Fibroblast of skin of left quadriceps (primary cell): ENCODE measurements at places on chromosomes 5 and 9.
A peak's percentile ranks its signal among the peaks of the same experiment; 100 is the strongest.

DNA sequence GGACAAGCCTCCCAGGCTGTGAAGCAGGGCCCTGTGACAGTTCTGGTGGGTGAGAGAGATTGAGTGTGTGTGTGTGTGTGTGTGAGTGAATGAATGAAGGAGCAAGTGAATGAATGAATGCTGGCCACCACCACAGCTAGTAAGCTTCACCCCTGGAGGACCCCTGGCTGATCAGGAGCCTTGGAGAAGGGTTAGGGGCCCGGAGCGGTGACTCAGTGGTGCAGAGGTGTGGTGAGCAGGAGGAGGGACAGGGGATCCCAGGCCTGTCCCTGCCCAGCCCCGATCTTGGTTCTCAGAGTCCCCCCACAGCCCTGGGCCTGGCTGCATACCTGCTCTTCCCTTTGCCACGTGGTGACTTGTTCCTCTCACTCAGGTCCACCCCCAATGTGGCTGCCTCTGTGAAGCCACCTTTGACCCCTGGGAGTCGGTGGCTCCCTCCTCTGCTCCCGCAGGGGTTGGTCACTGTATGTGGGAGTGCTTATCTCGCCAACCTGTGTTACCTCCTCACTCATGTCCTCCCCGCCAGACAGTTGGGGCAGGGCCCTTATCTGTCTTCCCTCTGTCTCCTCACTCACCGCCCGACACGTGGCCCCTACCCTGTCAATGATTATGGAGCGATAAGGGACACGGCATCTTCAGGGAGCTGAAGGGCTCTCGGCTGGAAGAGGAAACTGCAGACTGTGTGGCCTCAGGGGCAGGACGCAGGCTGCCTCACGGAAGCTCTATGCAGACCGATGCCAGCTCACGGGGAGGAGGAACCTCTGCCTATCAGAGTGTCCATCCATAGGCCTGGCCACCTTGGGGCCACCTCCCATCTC, 99.9 kb upstream of the PITX1 start:
- no peak for DNase-seq

- no peak for DNase-seq
Observed at GRCh38 chr5:88545338-88545737, 276.7 kb upstream of the TMEM161B start.

GRCh38 chr5:114207615-114208014, 154.3 kb upstream of the KCNN2 start:
- no peak for DNase-seq

- peak; percentile 72 for DNase-seq
Observed at GRCh38 chr9:613771-614347, 227.6 kb upstream of the DMRT1 start.

DNA sequence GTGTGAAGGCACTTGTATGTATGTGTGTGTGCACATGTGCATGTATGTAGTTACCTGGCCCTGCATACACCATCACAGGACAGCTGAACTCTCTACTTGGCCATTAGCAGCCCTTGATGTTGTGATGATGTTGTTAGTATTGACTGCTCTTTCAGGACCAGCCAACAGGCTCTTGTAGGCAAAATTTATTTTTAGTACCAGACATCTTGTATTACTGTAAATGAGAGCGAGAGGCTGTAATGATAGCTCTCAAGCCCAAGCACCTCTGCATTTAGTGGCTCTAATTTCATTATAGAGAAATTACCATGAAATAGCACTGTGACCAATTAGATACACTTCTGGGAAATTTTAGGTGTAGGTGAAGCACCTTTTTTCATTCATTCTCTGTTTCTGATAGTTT, 158.0 kb downstream of the SMARCA2 start:
- no peak for DNase-seq

DNA sequence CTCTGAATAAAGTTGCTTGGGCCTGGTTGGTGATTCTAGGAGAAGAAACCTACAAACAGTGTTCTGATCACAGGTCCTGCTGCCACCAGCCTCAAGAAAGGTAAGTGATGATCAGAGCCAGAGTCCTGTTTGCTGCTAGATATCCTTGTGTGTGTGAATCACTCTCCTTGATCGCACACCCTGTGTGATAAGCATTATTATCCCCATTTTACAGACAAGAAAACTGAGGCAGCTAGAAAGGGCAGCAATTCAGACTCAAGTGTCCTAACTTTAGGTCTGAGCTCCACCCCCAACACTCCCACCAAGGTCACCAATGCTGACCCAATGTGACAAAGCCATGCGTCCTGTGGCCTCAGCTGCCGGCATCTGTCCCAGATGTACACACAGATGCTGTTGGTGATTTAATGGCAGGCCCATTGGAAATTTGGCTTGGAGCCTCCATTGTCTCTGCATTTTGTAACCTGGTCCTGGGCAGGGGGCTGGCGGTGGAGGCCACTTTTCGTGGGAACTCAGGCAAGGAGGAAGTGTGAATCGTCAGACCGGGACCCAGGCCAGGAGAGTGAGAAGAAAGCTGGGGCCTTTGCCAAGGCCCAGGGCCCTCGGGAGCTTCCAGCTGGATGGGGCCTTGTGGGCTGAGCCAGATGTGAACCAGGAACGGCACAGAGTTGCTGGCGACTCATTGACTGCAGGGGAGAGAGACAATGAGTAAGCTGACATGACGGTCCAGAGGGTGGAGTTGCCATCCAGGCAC, 29.8 kb upstream of the GGTA1 start:
- DNase-seq = peak; percentile 95

DNA sequence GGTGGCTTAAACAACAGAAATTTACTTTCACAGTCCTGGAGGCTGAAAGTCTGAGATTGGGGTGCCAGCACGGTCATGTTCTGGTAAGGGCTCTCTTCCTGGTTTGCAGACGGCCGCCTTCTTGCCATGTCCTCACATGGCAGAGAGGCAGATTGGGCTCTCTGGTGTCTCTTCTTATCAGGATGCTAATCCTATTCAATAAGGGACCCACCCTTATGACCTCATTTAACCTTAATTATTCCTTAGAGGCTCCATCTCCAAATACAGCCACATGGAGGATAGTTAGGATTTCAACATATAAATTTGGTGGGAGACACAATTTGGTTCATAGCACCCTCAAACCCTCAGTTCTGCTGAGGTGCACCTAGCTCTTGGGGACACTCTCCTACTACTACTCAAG, 180.4 kb downstream of the DAB2IP start:
- no peak for DNase-seq

- no peak for DNase-seq
Observed at GRCh38 chr5:14149672-14150274, 6.6 kb downstream of the TRIO start.

DNA sequence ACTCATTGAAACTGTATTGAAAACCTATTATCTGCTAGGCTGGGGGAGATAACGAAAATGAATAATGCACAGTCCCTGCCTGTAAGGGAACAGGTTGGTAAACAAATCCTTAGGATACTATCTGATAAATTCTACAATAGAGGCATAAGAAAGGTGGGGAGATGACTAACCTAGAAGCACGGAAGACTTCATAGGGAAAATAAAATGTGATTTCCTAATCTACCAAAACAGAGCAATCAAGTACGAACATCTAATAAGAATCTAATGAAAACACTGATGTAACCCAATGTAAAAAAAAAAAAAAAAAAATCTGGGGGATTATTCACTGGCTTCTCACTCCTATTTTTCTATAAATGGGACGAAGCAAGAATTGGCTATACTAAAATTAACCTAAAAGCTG, 124.4 kb downstream of the SLF1 start:
- DNase-seq = no peak

DNA sequence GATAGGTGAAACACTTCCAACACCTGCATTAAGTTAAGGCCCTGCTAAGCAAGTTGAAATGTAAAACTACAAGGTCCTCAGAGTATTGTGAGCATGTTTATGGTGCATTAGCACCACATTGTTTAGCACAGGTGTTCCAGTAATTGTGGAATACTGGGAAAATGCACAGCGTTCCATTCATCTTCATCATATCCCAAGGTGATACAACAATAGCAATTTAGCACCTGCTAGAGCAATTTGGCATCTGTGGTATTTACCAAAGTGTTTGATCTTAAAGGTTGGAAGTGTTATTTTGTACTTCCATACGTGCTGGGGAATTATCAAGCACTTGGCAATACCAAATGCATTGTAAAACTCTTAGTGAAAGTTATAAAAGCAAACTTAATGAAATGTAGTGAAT, 266.8 kb downstream of the CYLC2 start:
- DNase-seq = no peak

DNA sequence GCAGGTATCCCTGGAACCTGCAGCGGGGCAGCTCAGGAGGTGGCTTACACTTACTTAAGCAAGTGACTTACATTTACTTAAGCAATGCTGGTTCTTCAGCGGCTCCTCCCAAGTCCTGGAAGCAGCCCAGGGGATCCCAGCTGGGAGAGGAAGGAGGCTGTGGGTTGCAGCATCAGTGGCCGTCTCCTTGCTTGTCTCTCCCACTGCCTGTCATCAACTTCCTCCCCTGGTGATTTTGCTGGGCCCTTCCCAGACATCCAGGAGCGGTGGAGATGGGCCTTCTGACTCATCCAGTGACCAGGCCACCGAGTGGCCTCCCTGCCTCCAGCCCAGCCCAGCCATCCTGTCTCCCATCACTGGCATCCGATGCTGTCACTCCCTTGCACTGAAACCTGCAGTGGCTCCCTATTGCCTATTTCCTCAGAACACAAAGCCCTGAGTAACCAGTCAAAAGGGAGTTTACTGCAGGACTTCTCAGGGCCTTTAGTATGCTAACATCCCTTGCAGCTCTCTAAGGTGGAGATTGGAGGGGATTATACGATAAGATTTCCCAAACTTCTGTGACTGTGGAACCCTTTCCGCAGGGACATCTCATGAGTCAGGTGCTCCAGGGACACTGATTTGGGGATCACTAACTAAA, 155.9 kb upstream of the PHYKPL start:
- DNase-seq = peak; percentile 52

DNA sequence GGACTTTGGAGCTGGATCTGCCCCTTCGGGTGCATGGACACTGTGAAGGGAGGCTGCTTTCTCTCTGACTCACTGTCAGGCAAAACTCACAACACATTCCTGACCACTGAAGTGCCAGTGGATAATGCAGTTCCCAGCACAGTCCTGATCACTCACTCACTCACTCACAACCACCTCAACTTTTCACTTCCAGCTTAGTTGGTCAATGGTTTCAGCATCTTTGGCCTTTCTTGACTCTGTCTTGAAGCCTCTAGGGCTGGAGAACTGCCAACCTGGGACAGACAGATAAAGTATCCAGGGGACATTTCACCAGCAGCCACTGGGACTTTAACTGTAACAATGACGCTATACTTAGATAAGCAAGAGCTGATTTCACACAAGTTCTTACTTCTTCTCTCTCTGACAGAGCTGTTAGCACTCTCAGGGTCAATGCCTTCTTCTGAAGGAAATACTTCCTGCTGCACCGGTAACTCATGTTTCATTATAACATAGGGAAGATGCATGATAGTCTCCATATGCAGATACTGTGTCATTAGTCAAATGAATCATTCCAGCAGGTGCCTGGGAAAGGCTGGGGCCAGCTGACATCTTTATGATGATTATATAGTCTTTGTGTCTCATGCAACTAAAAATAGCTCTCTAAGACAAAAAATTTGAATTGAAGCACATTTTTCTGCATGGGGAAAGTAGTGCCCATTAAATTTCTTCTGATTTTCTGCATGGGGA, 499.0 kb downstream of the SEMA5A start:
- DNase-seq = peak; percentile 54

DNA sequence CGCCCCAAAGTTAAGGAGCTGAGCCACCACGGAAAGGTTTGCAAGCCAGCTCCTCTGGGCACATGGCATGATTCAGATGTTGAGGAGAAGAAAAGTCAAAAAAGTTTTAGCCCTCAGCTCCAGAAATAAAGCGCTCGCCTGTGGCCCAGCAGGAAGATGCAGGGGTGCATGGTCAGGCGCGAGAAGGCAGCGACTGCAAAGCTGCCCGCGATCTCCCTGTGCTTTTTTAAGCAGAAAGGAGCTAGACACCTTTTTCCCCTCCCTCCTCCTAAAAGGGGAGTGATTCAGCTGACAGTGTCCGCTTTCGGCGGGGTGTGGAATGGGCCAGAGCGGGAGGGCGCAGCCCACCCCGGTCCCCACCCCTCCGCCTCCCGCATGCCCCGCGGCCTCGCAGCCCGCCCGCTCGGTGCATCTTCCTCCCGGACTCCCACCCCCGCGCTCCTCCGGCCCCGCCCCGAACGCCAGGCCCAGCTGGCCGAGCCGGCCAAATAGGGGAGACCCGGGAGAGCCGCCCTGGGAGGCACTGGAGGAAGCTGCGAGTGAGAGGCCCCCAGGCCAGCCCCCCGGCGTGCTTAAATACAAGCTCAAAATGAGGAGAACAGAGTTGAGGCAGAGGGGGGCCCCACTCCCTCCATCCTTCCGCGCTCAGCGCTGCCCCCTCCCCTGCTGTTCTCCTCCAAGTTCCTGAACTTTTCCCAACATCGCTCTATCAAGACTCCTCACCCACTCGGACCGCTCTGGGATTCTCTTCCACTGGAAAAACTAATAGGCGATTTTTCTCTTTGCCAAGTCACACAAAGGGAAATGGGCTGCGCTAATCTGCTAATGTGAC, at the start of gene ADAMTS12:
ADAMTS12 (minus strand) TSS at position 203 of the 832 bp plus-strand sequence; CDS start at position 69, 134 bp downstream.
- peak; percentile 36 for DNase-seq

DNA sequence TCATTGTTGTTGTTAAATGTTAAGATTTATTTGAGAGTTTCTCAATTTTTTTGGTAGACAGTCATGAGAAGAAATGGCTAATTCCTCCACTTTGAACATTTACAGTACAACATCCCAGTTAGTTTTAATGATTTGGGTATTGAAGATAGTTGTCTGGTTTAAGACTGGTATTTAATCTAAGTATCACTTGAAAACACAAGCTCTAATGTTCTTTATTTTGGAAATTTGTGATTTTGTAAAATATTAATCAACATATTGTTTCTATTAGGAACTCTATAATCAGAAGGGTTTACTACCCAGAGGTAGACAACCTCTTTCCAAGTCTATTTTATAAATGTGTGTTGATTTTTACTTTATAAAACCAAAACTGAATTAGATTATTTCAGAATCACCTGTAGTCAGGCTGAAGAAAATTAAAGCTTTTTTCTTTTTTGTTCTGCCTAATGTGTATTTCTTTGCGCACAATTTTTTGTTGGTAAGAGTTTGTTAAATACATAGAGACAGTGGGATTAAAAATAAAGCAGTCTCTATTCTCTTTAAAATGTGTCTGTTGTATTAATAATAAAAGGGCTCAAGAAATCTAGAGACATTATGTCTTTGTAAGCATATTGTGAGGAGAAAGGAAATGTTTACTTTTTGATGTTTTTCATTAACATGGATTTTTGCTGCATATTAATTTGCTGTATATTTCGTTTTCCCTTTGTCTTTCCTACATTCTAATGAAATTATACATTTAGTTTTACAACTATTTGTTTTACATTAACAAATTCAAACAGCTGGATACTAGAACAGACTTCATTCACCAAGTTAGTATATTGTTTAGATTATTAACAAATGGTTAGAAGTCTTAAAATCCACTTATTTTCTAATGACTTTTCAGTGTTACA, 3.9 kb upstream of the PURA start:
- no peak for DNase-seq

DNA sequence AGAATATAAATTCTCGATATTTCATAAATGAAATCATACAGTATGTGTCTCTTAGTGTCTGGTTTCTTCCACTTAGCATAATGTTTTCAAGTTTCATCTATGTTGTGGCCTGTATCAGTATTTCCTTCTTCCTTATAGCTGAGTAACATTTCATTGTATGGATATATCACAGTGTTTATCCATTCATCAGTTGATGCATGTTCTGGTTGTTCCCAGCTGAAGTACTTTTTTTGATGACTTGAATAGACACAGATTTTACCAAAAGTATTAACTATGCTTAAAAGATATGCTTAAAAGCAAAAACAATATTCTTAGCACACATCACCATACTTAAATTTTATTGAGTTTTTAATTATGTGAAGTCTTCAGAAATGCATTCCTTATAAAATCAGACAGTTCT, 12.7 kb downstream of the RAB14 start:
- DNase-seq = no peak

- no peak for DNase-seq
Observed at GRCh38 chr9:100472268-100472667, 681 bp upstream of the TMEFF1 start.

GRCh38 chr9:130689937-130690700, 3.5 kb upstream of the EXOSC2 start:
- peak; percentile 86 for DNase-seq
